ENCODE measurements at places on chromosomes 4 and X. TPM values are rescaled to one million over a fixed set of nuclear protein-coding genes. Genes with fewer than 3 reads are reported as not detected.
A peak's percentile ranks its signal among the peaks of the same experiment; 100 is the strongest.

- DNase-seq = no peak
Measured at GRCh38 chr4:183989461-183989860, 84.4 kb downstream of the STOX2 start.

DNA sequence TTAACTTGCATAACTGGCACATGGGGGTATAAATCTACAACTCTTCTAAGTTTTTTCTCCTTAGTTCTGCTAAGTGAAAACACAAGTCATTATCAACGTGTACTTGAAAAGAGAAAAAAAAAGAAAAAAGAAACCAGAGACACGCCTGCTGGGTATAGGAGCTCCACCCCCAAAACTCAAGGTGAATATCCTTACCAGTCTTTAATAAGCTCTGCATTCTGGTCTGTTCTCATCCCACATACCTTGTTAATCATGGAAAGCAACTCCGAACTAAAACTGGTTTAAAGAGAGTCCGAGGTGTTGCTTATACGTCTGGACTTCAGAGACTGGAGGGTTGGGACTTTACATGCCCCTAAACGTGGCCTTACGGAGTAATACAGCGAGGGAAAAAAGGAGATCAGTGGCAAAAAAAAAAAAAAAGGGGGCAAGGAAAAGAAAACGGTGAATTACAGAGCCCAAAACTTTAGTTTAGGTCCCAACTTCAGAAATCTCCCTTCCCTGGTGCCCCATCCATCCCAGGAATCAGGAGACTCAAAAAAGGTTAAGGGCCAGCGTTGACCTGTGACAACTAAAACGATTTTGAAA lies 1.0 kb downstream of the PGRMC2 start:
- peak; percentile 64 for DNase-seq

GRCh38 chr4:39518484-39518883 lies 8.8 kb downstream of the UGDH start:
- DNase-seq = no peak

- DNase-seq = no peak
Measured at GRCh38 chrX:72676465-72676864, 37.6 kb downstream of the PHKA1 start.

DNA sequence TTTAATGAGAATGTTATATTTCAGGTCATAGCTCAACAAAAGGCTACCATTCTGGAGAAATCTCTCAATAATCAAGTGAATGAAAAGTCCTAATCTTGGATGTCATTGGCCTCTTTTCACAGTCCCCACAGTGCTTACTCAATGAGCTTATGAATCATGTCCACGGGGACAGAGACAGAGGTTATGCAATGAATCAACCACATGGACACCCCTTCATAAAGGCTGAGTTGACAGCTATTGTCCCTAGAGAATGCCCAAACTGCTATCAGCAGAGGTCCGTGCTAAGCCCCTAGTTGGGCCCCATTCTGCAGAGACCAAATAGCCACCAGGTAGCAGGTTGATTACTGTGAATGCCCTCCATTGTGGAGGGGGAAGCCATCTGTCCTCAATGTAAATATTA lies 158.1 kb downstream of the LHFPL1 start:
- no peak for DNase-seq

DNA sequence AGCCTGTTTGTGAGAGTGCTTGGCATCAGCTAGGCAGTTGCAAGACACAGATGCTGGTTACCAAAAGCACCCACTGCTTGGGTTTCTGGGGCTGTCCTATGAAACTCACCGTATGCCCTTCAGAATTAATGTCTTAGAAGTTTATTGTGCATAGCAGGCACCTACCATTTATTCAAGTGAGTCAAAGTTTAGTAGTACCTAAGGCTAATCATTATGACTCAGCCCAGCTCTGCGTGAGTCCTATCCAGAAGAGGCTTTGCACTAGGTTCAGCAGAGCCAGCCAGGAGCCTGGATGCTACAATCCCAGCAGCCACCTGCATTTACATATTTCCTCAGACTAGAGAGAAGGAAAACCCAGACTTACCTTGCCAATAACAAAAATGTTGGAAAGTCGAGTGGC lies 4.2 kb downstream of the RPS4X start:
- DNase-seq = no peak

GRCh38 chrX:78923198-78924015 lies 21.8 kb upstream of the P2RY10 start:
- DNase-seq = no peak

- DNase-seq = no peak
Measured at GRCh38 chrX:16695079-16695676, 17.3 kb downstream of the CTPS2 start.

DNA sequence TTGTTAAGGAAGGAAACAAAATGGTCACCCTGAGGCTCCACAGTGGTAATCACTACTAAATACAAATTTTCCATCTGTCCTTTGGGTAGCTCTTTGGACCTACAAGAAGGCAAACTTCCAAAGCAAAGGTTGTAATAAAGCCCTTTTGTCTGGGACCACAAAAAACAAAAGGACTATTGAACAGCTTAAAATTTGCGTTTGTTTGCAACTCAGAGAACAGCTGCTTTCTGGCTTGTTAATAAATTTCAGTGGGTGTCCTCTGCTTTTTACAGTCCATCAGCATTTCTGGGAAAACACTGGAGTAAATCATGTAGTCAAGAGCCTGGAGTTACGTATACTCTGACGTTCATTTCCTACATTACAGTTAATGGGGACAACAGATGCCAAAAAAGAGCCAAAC lies 439.7 kb upstream of the DIAPH2 start:
- no peak for DNase-seq

DNA sequence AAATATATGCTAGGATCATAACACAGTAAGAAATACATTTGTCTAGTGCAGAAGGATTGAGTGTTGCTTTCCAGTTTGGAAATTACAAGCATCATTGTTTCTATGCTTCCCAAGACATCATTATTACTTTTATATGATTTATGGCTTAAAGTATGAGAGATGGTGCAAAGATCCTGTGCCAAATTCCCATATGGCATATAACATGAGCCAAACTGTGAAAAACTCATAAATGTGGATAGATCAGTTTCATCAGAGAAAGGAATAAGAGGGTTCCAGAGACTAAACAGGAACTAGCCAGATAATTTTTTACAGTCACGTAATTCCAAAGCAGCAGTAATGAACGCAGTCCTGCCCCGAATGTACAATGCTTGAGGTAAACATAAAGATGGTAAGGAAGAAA lies 126.3 kb downstream of the PRDM5 start:
- no peak for DNase-seq

GRCh38 chr4:125091101-125091500 lies 223.7 kb upstream of the FAT4 start:
- DNase-seq = no peak

MID2 gene
- total RNA-seq = 18.6 TPM

WAS gene
- 110 TPM for total RNA-seq

GYG2 gene
- total RNA-seq = not detected

Data from CD4-positive, alpha-beta memory T cell (primary cell).